Hepatocyte (in vitro differentiated cells): ENCODE measurements at places on chromosomes 1 and 21.

DNA sequence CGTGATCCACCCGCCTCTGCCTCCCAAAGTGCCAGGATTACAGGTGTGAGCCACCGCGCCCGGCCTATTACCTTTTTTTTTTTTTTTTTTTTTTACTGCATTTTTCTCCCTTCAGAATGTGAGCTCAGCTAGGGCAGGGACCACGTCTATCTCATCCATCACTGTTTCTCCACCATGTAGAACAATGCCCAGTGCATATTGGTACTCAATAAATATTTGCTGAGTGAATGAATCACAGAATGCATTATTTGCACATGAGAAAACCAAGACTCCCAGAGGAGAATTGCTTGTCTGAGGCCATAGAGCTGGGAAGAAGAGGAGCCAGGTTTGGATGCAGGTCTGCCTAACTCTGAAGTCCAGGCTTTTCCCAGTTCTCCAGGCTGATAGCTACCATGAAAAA lies 8.2 kb upstream of the SLC9A1 start:
- DNase-seq = no peak

- DNase-seq = no peak
Measured at GRCh38 chr1:236982380-236982779, 21.9 kb downstream of the MT1HL1 start.

DNA sequence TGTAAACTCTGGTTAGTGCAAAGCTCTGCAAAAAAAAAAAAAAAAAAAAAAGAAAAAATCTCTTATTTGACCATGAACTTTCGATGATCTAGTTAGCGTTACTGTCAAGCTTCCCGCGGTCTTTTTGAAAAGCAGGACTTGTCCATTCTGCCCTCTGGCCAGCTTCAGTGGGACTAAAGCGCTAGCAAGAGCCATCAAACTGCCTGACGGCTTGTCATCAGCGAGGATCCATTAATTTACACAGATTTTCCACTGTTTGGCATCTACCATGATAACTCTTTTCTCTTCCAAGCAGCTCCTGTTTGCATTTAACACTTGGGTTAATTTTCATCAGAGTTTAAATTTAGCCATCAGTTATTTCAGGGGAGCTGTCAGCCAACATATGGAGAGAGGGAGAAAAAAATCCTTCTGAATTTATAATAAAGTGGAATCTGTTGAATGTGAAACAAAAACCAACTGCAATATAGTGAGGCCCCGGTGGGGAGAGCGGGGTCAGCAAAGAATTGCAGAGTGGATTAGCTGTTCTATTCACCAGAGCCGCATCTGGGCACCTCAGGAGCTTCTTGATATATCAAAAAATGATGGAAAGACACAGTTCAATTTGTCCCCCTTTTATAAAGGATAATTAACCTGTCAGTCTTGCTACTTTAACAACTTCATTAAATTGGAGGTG lies 298.2 kb downstream of the SPATA17 start:
- DNase-seq = no peak

- no peak for DNase-seq
Measured at GRCh38 chr1:60695716-60696171, 386.6 kb upstream of the NFIA start.

DNA sequence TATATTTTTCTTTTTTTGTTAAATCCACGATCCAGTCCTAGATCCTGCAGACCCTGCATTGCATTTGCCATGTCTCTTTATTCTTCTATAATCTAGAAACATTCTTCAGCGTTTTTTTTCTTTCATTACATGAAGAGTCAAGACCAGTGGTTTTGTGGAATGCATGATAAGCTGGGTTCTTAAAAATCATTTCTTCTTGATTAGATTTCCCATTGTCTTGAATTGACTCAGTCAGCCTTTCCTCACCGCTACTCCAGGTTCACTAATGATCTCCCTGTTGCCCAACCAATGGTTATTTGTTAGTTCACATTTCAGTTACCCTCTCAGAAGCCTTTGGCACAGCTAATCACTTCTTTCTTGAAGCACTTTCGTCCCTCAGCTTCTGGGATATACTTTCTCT lies 25.2 kb downstream of the CHD1L start:
- DNase-seq = no peak

- DNase-seq = no peak
Measured at GRCh38 chr1:246333855-246334254, 173.2 kb downstream of the SMYD3 start.

GRCh38 chr1:64019818-64020217 lies 183.6 kb upstream of the UBE2U start:
- DNase-seq = peak; percentile 57

DNA sequence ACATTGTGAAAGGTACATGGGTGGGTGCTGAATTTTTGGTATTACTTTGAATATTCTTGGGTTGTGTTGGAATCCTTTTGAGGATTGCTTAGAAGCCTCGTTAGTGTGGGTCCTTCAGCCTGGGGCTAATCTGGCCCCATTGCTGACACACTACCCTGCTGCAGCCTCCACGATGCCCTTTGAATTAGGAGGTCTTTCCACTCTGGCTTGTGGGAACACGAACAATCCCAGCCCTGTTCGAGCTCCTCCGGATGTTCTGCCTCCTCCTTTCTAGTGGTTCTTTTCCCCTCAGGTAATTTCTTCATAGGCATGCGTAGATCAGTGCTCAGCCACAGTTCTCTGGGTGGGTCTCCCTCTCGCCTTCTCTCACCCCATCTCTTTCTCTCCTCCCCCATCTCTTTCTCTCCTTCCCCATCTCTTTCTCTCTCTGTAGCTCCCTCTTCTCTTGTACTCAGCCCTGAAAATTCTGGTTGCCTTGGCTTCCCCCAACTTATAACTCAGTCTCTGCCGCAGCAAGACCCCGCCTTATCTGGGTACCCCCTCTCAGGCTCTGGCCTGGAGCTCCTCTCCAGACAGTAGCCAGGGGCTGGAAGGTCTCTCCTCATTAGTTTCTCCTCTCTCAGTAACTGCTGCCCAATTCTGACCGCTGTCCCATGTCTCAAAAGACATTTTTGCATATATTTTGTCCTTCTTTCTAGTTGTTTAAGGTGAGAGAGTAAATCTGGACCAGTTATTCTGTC lies 46.0 kb upstream of the SLC19A1 start:
- no peak for DNase-seq

- no peak for DNase-seq
Measured at GRCh38 chr1:38134294-38134755, 87.7 kb upstream of the POU3F1 start.

- no peak for DNase-seq
Measured at GRCh38 chr1:6953216-6953615, 168.0 kb downstream of the CAMTA1 start.

GRCh38 chr1:55894521-55894920 lies 679.4 kb upstream of the USP24 start:
- DNase-seq = no peak

DNA sequence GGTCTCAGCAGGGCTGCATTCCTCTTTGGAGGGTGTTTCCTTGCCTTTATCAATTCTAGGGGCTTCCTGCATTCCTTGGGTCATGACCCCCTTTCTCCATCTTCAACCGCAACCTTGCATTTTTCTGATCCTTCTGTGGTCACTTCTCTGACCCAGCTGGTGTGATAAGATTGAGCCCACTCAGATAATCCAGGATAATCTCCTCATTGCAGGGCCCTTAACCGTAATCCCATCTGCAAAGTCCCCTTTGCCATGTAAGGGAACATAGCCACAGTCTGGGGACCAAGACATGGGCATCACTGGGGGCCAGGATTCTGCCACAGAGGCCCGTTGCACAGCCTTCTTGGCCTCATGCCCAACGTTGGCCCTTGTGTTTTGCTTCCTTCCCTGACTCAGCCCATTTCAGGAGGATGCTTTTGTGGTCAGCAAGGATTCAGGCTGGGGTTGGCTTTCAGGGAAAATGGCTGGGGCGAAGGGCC lies 35.0 kb upstream of the IL19 start:
- DNase-seq = no peak

- DNase-seq = no peak
Measured at GRCh38 chr1:75542818-75543570, 67.9 kb downstream of the SLC44A5 start.

DNA sequence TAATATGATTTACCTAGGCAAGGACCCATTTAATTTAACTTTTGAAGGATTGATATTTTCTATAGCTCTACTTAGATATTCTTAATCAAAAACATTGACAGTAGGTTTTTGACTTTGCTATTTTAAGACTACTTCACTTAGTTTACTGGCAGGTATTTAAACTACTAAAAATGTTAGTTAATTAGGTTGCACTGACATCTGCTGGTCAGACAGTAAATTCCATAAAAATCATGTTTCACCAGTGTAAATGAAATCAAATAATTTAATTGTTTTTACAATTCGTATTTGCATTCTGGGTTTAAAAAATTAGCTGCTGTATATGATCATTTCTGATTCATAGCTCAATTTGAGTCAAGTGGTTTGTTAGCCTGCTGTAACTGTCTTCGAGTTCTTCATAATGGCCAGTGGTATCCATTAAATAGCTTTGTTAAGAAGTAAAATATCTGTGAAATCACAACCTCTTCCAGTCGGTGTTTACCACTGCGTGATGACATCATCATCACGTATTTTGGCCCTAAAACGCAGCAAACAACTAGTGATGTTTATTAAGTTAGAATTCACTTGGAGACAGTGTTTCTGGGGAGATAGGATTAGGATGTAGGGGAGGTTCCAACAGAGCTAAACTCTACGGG lies 26.2 kb downstream of the EXTL2 start:
- DNase-seq = peak; percentile 40

DNA sequence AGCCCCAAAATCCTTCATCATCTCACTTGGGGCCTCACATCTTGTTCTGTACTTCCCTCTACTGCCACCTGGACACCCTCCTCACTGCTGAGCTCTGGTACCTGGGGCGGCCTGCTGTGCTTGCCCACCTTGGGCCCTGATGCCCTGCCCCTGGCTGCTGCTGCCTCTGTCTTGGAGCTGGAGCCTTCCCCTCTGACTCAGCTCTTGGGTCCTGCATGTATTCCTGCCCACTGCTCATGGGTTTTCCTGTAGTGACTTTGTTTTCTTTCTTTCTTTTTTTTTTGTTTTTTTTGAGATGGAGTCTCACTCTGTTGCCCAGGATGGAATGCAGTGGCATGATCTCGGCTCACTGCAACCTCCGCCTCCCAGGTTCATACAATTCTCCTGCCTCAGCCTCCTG lies 37.5 kb downstream of the TRAPPC10 start:
- DNase-seq = no peak

DNA sequence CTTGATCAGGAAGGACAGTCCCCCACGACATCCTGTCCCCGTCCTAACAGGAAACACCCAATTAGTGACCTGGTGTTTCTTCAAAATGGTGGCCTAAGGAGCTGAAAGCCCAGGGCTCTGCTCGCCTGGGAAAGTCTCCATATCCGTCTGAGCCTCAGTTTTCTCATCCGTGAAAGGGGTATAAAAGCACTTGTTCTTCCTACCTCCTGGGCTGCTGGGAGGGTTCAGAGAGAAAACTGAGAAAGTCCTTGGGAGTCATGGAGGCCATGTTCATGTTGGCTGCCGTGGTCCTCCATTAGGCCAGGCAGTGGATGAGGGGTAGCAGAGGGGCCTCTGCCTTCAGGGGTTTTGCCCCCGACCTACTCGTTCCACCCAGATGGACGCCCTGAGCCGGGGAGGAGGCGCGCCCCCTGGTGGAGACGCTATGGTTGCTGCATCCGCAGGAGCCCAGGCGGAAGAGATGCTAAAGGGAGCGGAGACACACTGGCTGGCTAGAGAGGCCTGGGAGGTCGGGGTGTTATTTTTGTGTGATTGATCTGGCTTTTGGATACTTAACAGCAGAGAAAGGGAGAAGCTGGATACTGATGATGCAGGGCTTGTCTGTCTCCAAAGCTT lies 113.5 kb downstream of the PRDM2 start:
- peak; percentile 43 for DNase-seq

- no peak for DNase-seq
Measured at GRCh38 chr1:22470227-22470626, 18.6 kb downstream of the ZBTB40 start.

- no peak for DNase-seq
Measured at GRCh38 chr21:18411565-18411964, 8.0 kb upstream of the TMPRSS15 start.

DNA sequence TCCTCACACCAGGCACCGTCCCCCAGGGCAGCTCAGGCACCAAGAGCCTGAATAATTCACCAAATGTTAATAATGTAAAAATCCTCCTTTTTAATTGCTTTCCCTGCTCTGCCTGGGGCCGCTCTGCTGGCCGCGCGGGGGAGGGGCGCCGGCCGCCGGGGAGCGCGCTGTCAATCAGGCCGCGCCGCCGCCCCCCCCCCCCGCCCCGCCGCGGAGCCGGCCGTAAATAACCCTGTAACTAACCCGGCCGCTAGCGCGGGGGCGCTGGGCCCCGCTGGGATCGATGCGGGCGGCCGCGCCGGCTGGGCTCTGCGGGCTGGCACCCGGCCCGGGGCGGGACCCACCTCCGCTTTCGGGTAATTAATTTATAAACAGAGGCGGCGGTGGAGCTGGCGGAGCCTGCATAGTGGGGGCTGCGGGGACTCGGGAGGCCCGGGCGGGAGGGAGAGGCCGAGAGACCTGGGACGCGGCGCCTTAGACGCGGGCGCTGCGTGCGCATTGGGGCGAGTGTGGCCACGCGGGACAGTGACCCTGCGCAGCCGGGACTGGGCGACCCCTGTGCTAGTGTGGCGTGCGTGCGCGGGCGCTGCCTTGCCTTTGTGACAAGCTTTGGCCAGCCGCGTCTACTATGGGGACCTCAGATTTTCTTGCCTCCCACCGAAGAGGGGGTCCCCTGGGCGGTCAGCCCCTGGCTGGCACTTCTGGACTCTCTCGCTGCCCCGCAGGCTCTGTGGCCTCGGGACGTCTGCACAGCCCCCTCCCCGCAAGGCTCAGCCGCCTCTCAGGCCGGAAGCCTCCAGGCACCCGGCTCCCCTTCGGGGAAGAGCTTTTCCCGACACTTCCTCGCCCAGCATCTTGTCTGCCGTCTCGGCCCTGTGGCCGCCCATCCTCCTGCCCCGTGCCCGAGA lies 16.6 kb downstream of the SAMD11 start:
- DNase-seq = peak; percentile 87

GRCh38 chr1:24391882-24392603 lies 21.5 kb downstream of the STPG1 start:
- peak; percentile 82 for DNase-seq

DNA sequence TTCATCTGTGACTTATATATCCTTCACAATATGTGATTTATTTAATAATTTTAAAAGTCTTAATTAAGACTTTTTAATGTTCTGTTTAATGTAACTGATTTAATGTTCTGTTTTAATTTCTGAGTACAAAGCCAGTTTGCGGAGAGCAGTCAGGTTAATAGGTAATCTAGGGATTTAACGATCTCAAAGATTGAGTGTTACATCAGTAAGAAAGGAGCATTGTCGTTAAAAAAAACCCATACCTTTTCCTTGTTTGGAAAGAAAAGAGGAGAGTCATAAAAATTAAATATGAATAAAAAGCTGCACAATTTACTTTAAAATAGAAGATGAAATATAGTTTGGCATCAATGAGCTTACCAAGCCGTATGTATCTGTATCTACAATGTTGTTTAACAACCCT lies 621.4 kb downstream of the KIF26B start:
- no peak for DNase-seq

GRCh38 chr1:94799206-94799605 lies 21.0 kb upstream of the SLC44A3 start:
- DNase-seq = no peak
